ENCODE measurements at places on chromosomes 6 and 20.
A peak's percentile ranks its signal among the peaks of the same experiment; 100 is the strongest.

GRCh38 chr6:14460556-14460955 is 343.0 kb downstream of the CD83 start:
- DNase-seq, result no peak

DNA sequence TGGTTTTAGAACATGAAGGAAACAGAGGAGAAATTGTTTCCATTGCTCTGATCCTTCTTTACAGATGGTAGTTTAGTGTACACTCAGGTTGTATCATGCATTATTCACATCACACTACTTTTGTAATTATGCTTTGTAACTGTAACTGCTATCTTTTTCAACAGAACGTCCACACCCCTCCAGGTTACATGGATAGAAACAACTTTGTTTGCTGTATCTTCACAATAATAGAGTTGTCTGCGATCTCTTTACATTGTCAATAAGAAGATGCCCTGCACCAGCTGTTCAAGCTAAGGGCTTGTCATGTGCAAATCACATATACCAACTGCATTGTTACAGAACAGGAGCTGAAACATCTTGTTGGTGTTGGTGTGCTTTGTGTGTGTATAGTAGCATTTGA is 67.9 kb upstream of the MAP7 start:
- DNase-seq, result no peak

DNA sequence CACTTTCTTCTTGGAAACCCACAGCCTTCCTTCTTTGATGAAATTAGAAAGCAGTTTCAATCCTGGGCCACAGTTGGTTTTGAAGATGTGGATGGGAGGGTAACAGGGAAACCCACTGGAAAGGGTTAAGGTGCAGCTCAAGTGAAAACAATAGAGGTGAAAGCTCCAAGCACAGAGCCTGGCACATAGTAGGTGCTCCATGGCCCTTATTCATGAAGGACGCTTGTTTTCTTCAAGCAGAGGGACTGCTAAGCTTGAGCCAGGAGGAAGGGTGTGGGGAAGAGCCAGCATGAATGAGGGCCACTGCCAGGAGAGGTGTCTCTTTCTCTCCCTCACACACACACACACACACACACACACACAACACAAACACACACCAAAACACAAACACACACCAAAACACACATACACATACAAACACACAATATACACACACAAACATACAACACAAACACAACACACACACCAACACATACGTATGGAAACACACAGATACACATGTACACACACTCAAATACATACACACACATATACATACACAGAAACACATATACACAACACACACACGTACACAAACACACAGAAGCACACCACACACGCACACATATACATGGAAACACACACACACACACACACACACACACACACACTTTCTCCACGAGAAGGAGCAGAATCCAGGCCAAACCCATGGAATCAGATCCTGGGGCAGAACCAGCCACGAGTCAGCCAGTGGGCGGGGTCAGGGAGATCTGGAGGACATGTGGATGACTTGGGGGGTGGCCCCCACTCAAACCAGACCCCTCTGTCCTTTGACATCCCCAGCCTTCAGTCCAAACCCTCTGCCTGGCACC is 23.7 kb upstream of the RBPJL start:
- no peak for DNase-seq

GRCh38 chr20:17560344-17561074 is 9.4 kb upstream of the DSTN start:
- no peak for DNase-seq

DNA sequence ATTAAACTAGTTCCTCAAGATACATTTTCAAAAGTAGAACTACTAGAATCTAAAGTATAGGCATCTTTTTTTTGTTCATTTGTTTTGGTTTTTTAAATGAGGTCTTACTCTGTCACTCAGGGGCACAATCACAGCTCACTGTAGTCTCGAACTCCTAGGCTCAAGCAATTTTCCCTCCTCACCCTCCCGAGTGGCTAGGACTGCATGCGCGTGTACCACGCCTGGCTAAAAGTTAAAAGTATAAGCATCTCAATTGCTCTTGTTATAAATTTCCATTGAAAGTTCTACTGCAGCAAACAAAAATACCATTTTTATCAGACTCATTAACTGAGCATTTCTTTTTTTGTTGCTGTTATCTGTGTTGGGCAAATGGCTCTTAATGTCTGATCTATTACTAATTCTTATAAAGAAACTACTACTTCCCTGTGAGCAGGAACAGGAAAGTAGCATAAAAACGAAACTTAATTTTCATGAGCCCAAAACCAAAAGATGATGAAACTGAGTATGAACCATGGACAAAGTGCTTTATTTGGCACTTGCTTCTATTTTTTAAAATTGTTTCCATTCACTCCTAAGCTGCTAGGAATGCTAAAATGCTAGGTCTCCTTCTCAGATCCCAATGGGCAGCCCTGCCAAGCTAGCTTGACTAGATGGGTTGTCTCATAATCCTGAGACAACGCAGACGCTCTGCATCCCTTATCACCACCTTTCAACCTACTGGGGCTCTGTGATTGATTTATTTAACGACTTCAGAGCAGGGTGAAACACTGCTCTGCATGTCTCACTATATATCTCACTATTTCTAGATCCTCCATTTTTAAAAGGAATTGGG is 36.9 kb downstream of the TRPC4AP start:
- peak; percentile 57 for DNase-seq

GRCh38 chr6:142384519-142385254 is 82.9 kb downstream of the ADGRG6 start:
- DNase-seq, result no peak

DNA sequence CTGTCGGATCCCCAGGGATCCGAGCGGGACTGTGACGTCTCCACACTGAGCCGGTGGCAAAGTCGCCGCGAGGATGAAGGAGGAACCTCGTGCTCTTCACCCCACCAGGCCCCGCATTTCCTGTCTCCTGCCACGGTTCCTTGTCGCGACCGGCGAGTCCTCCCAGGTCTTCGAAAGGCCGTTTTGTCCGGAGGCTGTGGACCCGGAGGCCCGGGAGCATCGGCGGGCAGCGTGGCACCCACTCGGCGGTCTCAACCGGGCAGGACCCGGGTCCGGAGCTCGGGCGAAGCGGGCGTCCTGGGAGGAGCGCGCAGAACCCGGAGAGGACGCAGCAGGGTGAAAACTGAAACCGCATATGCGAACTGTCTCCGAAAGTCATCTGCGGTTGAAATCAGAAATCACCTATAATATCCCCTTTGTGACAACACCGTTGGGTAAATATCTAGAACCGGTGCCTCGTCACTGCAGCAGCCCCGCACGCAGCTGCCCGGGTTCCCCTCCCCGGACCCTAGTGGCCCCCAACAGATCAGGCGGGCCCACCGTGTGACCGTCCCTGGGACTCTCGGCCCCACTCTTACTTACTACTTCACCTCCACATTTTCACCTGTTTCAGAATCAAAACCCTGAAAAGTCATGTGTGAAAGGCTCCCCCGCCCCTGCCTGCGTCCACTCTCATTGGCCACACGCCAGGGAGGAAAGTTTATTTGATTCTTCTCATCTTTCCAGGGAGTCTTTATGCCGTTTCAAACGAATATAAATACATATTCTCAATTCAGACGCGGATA is 3.1 kb upstream of the ULBP2 start:
- peak; percentile 85 for DNase-seq

GRCh38 chr20:32059189-32059588 is 7.1 kb downstream of the HCK start:
- DNase-seq, result no peak

Data from GM12865 (cell line).